ENCODE measurements at places on chromosomes 12 and 14. TPM values are rescaled to one million over a fixed set of nuclear protein-coding genes. Genes with fewer than 3 reads are reported as not detected.

- H3K4me3 ChIP-seq = no peak overlapping the region
- H3K4me1 ChIP-seq = no peaks in the 10 kb centered on the region
- H3K27ac ChIP-seq = no peak overlapping the region
- DNase-seq = no peak
Measured at GRCh38 chr12:75690296-75690955, 179.0 kb upstream of the KRR1 start.

GRCh38 chr14:91284791-91285548 lies 40.5 kb upstream of the GPR68 start:
- H3K27me3 ChIP-seq = no peaks in the 10 kb centered on the region
- H3K4me3 ChIP-seq = no peak overlapping the region
- H3K4me1 ChIP-seq = peaks cover 9% of the 10 kb centered on the region
- DNase-seq = peak; percentile 39

Gene TMPRSS12
- total RNA-seq = not detected

Gene KRT2
- total RNA-seq = not detected

Gene VPS29
- total RNA-seq = 102 TPM

- H3K4me3 ChIP-seq = no peak overlapping the region
- no peaks in the 10 kb centered on the region for H3K27me3 ChIP-seq
- H3K36me3 ChIP-seq = no peaks in the 10 kb centered on the region
Measured at GRCh38 chr12:46855760-46856159, 30.0 kb upstream of the SLC38A4 start.

Gene RHEBL1
- total RNA-seq = 1.5 TPM

- H3K27me3 ChIP-seq = no peaks in the 10 kb centered on the region
- peaks cover 57% of the 10 kb centered on the region for H3K4me1 ChIP-seq
- H3K36me3 ChIP-seq = peaks cover 54% of the 10 kb centered on the region
- peak overlapping the region; percentile 85 for H3K4me3 ChIP-seq
- DNase-seq = no peak
- H3K27ac ChIP-seq = peak overlapping the region; percentile 92
Measured at GRCh38 chr12:53300187-53300586, 692 bp downstream of the MYG1 start.

DNA sequence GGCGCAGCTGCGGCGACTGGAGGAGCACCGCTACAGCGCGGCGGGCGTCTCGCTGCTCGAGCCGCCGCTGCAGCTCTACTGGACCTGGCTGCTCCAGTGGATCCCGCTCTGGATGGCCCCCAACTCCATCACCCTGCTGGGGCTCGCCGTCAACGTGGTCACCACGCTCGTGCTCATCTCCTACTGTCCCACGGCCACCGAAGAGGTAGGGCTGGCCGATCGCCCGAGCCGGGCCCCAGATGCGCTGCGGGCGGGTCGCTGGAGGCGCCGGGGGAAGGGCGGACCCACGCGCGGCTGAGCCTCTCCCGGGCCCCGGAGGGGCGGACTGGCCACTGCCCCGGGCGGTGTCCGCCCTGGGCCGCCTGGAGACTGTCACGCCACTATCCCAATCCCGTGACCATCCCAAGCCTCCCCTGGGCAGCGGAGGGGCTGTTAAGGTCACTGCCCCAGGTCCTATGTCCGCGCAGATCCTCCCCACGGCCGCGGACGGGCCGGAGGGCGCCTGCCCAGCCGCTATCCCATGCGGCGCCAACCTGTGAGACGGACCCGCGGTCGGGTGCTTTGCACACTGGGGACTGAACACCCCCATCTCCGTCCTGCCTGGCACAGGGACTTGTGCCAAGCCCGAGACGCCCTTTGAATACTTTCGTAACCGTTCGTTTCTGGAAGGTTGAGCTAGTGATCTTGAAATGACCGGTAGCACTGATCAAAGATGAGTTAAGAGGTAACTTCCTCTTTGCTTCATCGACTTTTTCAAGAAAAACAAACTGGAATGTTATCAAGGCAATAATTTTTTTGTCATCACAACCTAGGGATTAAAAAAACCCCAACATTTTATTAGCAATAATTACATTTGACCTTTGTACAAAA lies 725 bp downstream of the CHPT1 start:
- no peaks in the 10 kb centered on the region for H3K27me3 ChIP-seq
- peak; percentile 70 for DNase-seq
- peak overlapping the region; percentile 90 for H3K4me3 ChIP-seq
- no peaks in the 10 kb centered on the region for H3K36me3 ChIP-seq
- H3K27ac ChIP-seq = peak overlapping the region; percentile 89
- peaks cover 45% of the 10 kb centered on the region for H3K4me1 ChIP-seq

Gene SMOC1
- 1.1 TPM for total RNA-seq

Gene PIP4K2C
- 28.6 TPM for total RNA-seq

Gene INHBC
- total RNA-seq = not detected

Gene GLIPR1
- 52.0 TPM for total RNA-seq

DNA sequence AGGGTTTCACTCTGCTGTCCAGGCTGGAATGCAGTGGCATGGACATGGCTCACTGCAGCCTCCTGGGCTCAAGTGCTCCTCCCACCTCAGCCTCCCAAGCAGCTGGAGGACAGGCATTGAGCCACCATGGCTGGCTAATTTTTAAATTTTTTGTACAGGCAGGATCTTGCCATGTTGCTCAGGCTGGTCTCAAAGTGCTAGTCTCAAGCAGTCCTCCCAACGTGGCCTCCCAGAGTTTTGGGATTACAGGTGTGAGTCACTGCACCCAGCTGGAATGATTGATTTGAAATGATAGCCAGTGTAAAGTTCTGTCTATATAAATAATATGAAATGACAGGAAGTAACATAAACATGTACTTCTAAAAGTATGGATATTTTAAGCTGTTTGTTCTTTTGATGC lies 172.7 kb downstream of the FUT8 start:
- H3K27me3 ChIP-seq = no peaks in the 10 kb centered on the region
- H3K4me3 ChIP-seq = no peak overlapping the region
- H3K27ac ChIP-seq = no peak overlapping the region
- no peaks in the 10 kb centered on the region for H3K36me3 ChIP-seq
- DNase-seq = no peak
